GM19239 (cell line): ENCODE measurements at places on chromosomes 3 and 15.

- DNase-seq, result no peak
These were observed 41.6 kb downstream of the IQCH start for GRCh38 chr15:67296188-67296587.

DNA sequence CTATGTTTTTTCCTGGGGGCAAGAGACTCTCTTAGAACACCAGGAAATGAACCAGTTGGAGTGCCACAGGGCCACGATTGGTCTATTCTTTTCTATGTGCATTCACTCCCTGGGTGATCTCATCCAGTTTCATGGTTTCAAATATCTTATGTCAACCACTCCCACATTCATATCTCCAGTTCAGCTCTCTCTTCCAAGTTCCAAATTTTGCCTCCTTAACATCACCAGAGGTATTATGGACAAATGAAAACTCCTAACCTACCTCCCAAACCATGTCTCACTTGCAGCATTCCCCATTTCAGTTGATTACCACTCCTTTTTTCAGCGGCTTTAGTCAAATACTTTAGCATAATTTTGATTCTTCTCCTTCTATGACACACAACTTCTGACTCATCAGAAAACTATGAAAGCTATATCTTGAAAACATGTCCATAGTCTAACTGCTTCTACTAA, 203.1 kb upstream of the SEMA6D start:
- no peak for DNase-seq

GRCh38 chr3:53196575-53197407, 35.8 kb downstream of the PRKCD start:
- DNase-seq, result no peak

DNA sequence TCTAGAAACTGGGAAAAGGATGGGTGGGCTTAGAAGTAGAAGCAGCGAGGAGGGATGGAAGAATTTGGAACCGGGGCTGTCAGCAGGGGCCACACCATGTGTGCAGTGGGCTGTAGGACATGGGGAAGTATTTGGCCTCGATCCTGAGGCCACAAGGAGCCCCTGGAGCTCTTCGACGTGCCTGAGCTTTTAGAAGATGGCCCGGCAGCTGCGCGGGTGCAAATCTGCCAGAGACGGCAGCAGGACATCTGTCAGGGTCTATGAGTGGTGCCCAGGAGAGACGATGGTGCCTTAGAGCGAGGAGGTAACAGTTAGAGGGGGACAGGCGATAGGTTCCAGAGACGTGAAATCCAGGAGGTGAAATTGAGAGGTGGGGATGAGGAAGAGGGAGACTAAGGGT, 321.1 kb downstream of the UACA start:
- no peak for DNase-seq

GRCh38 chr15:67805008-67805665, 20.2 kb upstream of the SKOR1 start:
- no peak for DNase-seq

DNA sequence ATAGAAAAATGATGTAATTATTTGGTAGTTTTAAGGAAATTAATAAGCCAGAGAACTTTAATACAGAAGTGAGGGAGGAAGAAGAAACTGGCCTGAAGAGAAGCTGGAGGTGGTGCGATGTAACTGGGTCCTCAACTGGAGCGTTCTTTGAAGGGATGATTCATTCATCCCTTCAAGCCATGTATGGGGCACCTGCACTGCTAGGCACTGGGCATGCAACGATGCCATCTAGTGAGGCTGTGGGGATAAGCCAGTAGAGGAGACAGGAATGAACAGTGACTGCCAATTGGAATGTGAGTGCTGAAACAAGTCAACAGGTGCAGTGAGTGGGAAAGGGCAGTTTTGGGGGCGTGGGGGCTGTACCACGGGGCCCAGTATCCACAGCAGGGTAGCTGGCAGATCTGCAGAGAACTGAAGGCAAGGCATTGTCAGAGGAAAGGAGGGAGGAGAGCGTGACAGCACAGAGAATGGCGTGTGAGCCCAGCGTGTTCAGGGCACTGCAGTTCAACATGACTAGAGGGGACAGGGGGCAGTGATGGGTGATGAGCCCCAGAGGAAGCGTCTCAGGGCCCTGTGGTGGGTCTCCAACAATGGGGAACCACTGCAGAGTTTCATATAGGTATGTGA, 3.8 kb upstream of the KIF23 start:
- no peak for DNase-seq

DNA sequence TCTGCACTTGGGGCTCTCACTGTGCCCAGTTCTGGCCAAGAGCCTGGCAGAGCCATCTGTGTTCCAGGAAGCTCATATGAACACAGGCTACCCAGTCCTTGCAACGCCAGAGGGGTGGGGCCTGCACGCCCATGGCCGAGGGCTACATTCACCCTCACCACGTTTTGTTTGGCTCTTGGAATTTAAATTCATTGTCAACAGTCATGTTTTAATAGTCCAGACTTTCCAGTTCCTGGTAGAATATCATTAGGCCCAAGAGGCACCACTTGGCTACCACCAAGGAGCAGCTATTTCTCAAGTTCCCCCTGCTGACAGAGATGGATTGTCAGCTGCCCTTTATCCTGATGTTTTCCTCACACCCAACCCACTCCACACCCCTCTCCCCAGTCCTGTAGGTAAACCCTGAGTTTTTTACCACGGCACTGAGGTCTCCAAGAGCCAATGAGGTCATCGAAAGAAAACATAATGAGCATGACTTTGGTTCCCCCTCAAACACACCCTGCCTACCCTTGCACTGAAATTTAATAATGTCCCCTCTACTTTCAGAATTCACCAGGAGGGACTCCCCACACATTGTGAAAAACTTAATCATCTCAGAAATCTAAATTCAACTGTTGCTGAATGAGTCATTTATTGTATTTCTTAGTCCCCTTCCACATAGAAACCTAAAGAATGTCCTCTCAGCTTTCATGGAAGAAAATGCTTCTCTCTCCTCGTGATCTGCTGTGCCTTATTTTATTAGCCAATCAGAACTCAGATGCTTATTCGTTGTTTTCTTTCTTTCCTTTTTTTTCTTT, 125.1 kb downstream of the SHQ1 start:
- DNase-seq, result no peak

GRCh38 chr3:190345878-190346277, 23.6 kb upstream of the CLDN1 start:
- DNase-seq, result no peak

GRCh38 chr3:13535905-13536304, 13.0 kb upstream of the FBLN2 start:
- DNase-seq, result no peak

DNA sequence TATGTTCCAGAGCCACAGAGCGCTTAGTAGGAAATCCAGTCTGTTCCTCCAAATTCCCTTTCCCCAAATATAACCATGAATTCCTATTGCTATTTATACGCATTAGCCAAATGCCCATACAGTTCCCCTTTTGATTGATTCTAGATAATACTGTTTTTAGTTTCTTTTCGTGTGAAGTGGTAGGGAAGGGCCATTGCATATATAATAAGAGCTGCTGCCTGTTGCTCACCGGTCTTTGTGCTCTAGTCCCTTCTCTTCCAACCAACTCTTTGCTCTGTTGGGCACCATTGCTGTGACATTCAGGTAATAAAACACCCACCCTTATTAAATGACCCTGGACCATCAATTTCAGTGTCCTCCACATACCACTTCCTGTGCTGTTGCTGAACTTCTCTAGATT, 379.9 kb upstream of the KCNMB2 start:
- DNase-seq, result no peak

DNA sequence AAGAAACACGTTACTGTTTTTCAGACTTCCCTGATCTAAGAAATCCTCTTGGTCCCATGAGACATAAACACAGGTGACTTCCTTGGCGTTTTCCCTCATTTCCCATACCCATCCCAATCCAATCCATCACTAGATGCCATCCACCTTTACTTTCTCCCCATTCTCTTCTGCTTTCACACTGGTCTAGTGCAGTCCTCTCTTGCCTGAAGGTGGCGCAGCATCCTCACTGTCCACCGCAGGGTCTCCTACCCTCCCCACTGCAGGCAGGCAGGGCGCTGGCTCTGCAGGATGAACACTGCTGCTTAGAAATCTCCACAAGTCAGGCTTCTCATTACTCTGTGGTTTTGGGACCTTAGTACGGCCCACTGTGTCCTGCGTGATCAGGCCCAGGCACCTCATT, 58.2 kb downstream of the RAB7A start:
- DNase-seq, result no peak

GRCh38 chr3:141285570-141285969, 53.9 kb downstream of the PXYLP1 start:
- DNase-seq, result no peak

DNA sequence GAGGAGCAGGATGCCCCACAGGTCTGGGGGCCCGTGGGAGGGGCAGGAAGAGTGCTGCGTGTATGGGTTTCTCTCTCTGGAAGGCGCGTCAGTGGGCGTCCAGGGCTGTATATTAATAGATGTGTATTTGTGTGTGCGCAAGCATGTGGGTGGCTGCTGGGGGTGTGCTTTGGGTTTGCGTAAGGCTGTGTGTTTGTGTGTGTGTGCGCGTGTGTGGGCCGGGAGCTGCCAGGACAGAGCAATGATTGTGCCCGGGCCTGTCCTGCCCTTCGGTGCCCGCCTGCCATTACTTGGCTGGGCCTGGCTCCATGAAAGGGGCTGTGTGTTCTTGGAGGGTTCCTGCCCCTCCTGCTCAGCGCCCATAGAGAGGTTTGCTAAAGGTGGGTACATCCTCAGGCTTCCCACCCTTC, 16.3 kb downstream of the CSPG4 start:
- no peak for DNase-seq
